ENCODE measurements at places on chromosomes 4 and X. TPM values are rescaled to one million over a fixed set of nuclear protein-coding genes. Genes with fewer than 3 reads are reported as not detected.

TRPC5OS gene
- total RNA-seq: 0.06 TPM

PITX2 gene
- total RNA-seq: 0.79 TPM

RBMXL3 gene
- total RNA-seq: not detected

NAA11 gene
- not detected for total RNA-seq

RRH gene
- total RNA-seq: 0.44 TPM

VAMP7 gene
- total RNA-seq: 44.5 TPM

OPRPN gene
- not detected for total RNA-seq

PDZD4 gene
- 49.2 TPM for total RNA-seq

GASK1B gene
- total RNA-seq: 87.0 TPM

USP9X gene
- total RNA-seq: 79.8 TPM

TSPAN6 gene
- 53.7 TPM for total RNA-seq

SLC16A2 gene
- 21.0 TPM for total RNA-seq

SYP gene
- 83.5 TPM for total RNA-seq

MAGEB2 gene
- total RNA-seq: not detected

RTL5 gene
- 8.2 TPM for total RNA-seq

SPANXA1 gene
- not detected for total RNA-seq

GAGE10 gene
- not detected for total RNA-seq

ETDA gene
- total RNA-seq: not detected

ATG4A gene
- total RNA-seq: 10.9 TPM

NLRP2B gene
- 0.10 TPM for total RNA-seq

CXCL10 gene
- total RNA-seq: 0.28 TPM

FRMPD3 gene
- 4.5 TPM for total RNA-seq

FAM9B gene
- not detected for total RNA-seq

CT45A5 gene
- not detected for total RNA-seq

CTPS2 gene
- total RNA-seq: 28.9 TPM

RGN gene
- 10.2 TPM for total RNA-seq

IL2 gene
- not detected for total RNA-seq
